ENCODE measurements at places on chromosomes 3 and 15. TPM values are rescaled to one million over a fixed set of nuclear protein-coding genes. Genes with fewer than 3 reads are reported as not detected.

The PGBD4 gene
- total RNA-seq, result 1.4 TPM

The RAD51 gene
- total RNA-seq, result not detected

DNA sequence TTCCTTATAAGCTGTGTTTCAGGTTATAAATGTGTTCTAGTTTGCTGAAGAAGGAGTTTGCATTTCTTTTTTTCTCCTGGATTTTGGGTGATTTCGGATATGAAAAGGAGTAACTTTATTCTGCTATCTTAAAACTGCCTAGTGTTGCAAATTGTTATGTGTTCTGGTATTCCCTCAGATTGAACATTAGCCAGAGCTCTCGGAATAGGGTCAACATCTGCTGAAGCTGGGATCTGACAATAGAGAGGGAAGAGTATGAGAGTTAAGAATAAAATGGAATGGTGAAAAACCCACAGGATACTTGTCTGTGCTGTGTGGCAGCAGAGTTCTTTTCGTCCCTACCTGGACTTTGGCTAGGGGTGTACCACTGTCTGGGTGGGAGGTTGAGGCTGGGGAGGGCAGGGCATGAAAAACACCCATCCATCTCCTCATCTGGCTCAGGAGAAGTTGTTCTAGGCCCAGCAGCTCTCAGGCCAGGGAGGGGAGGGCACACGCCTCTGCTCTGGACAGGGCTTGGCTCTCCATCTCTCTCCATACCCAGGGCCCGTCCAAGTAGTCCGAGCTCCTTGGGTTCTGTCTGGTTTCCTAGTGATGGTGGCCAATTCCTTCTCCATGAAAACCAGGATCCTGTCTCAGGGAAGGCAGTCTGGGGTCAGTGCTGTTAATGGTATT is 13.2 kb downstream of the SPSB4 start:
- peak; percentile 40 for DNase-seq

DNA sequence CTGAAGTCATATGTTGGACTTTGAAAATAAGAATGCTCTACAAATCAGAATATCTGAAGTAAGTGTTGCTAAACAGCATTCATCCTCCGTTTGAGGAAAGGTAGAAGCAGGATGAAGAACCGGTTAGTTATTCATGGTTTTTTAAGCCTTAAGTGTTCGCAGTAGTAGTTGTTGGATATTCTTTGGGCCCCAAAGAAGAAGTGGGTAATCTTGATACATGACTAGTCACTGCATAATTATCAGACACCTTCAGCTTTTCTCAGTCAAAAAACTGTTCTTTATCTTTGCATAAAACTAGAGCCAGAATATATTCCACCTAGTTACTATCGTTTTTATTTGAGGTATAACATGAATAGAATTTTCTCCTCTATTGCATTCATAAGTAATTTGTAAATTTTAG is 13.8 kb downstream of the RAB5A start:
- DNase-seq, result no peak

The TRPC1 gene
- total RNA-seq, result 29.3 TPM

The NTRK3 gene
- total RNA-seq, result 3.6 TPM

DNA sequence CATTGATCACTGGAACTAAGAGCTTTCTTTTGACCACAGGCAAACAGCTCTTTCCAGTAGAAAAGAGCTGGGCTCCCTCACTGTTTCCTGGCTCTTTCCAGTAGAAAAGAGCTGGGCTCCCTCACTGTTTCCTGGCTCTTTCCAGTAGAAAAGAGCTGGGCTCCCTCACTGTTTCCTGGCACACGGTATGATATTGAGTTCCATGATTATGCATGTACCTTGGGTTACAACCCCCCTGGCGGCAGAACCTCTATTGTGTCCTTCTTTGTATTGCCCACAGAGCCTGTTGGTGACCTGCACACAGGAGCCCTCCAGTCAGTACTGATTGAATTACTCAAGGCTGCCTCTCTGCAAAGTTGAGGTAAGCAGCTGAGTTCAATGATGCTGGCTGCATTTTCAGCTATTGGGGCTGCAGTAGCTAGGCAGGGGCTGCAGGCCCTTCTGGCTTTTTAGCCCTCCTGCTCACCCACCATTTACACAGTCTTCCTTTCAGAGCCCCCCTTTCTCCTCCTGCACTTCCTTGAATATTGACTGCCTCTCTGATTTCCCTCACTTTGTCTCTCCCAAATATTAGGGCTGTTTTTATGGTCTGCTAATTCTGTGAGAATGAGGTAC is 10.2 kb downstream of the ACKR2 start:
- DNase-seq, result no peak

All from sigmoid colon (tissue), 7 donors.